ENCODE measurements at places on chromosomes 2 and 18. TPM values are rescaled to one million over a fixed set of nuclear protein-coding genes. Genes with fewer than 3 reads are reported as not detected.

GRCh38 chr2:16321256-16321655 lies 344.4 kb downstream of the CYRIA start:
- DNase-seq = no peak

- DNase-seq = no peak
Measured at GRCh38 chr2:56464613-56465012, 280.8 kb downstream of the CCDC85A start.

DNA sequence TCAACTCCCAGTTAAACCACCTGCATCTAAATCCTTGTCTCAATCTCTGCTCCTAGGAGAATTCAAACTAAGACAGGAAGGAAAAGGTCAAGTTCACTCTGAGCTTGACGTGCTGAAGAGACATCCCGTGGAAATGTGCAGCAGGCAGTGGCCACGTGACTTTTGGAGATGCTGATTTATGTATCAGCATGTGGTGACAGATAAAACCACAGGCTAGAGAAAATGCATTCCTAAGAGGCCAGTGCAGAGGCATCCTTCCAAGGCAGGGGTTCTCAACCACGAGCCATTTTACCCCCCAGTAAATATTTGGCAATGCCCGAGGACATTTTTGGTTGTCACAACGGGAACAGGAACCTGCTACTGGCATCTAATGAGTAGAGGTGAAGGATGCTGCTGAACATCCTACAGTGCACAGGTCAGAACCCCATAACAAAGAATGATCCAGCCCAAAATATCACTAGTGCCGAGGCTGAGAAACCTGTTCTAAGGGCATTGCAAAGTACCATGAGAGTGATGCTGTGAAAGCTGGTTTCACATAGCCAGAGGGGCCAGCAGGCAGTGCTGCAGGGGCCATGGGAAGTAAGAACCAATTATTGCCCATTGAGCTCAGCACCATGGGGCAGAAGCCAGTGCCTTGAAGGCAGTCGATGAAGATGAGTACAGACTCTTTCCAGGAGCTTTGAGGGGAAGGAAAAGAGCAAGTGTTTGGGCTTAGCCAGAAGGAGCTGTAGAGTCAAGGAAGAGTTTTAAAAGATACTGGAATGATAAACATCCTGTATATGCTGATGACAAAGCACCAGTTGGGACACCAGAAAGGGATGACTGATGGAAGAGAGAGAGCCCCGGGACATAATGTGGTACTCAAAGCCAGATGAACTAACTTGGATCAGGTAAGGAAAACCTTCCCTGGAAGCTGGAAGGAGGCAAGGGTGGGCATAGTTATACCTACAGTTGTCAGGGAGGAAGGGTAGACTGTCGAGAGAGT lies 174.6 kb downstream of the HAUS1 start:
- no peak for DNase-seq

DNA sequence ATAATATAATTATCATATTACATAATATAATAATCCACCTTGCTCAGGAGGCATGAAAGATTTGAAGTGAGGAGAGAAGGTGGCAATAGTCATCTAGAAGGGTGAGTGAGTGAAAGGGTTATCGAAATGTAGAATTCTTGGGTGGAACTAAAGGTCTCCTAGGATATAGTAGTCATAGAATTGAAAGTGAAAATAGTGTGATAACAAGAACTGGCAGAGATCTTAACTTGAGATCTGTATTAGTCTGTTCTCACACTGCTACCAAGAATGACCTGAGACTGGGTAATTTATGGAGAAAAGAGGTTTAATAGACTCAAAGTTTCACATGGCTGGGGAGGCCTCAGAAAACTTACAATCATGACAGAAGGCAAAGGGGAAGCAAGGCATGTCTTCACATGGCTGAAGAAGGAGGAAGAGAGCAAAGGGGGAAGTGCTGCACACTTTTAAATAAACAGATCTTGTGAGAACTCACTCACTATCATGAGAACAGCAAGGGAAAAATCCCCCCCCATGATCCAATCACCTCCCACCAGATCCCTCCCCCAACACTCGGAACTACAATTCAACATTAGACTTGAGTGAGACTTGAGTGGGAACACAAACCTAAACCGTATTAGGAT lies 351.5 kb downstream of the NR4A2 start:
- no peak for DNase-seq

DNA sequence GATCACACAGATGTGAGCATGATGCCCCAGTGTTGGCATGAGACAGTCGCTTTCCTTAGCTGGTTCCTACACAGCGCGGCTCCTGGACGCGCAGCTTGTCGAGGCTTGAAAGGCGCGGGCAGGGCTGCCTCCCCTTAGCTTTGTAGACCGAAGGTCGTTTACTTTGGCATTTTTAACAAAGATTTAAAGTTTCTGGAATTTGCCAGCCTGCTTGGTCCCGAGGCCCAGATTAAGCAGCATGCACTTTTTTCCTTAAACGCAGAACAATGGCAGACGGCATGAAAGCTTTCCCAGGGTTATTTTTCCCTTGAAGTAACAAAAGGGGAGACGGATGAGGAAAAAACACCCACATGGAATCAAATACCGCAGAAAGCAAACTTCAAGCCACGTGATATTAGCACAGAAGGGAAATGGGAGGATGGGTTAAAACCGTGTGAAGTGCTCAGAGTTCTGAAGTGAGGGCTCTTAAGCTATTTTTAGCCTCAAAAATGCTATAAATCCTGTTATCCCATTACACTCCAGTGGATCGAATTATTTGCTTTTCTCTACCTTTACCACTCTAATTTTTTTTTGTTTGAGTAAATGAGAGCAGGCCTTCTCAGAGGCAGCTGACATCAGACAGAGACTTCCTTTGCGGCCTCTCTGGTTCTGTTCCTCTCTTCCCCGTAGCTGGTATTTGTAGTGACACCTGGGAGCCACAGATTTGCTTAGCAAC lies 55.7 kb downstream of the NPAS2 start:
- peak; percentile 48 for DNase-seq

Gene FAM237A
- not detected for polyA plus RNA-seq

- DNase-seq = no peak
Measured at GRCh38 chr18:32770666-32771168, 2.1 kb downstream of the KLHL14 start.

- no peak for DNase-seq
Measured at GRCh38 chr2:47360927-47361326, 42.0 kb upstream of the MSH2 start.

DNA sequence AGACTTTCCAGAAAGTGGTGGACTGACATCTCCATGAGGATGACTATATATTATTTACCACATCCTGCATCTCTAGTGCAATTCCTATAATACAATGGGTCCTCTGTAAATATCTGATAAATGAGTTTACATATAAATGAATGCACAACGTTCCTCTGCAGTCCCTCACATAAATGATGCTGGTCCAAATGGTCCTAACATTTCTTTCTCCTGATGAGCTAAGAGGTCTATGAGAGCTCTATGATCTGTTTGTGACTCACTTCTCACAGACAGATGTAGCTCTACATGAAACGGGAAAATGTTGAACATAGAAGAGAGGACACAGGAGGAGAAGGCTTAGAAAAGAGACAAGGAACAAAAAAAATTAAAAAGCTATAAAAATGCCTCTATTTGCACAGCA lies 201.2 kb upstream of the PIK3C3 start:
- DNase-seq = no peak

Gene RRM2
- polyA plus RNA-seq = 5.2 TPM

Gene CTAGE1
- polyA plus RNA-seq = not detected

Gene LYPD6B
- polyA plus RNA-seq = 3.5 TPM

Gene FOXD4L1
- 0.28 TPM for polyA plus RNA-seq

Gene UGT1A4
- polyA plus RNA-seq = 0.02 TPM

GRCh38 chr18:905307-905947 lies 756 bp downstream of the ADCYAP1 start:
- no peak for DNase-seq

DNA sequence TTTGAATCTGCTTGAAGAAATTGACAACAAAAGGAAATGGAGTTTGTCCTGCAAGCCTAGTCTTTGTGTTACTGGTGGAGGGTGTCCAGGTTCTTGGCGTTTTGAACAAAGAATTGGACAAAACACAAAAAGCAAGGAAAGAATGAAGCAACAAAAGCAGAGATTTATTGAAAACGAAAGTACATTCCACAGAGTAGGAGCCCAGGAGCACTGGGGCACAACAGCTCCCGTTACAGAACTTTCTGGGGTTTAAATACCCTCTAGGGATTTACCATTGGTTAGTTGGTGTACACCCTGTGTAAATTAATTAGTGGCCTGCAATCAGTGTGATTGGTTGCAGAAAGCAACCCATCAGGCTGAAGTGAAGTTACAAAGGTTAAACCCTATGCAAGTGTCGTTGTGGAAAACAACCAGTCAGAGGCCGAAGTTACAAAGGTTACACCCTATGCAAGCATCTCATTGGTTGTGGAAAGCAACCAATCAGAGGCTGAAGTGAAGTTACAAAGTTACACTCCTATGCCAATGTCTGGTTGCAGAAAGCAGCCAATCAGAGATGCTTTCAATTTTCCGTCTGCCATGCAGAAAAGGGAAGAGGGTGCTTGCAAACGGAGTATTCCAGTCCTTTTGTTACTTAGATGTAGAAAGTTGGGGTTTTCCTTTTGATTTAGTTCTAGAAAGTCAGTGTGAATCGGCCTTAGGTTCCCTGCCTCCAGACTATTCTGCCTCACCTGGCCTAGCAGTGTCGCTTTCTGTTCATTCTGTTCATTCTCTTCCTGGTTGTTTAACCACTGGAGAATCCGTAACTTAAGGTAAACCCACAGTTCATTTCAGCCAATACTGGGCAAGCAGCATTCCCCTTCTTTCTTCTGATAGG lies 47.6 kb upstream of the PTH2R start:
- no peak for DNase-seq

Gene PAX3
- not detected for polyA plus RNA-seq

Gene FAM110C
- polyA plus RNA-seq = 2.8 TPM

- peak; percentile 57 for DNase-seq
Measured at GRCh38 chr2:10326707-10327594, 24.2 kb downstream of the HPCAL1 start.

DNA sequence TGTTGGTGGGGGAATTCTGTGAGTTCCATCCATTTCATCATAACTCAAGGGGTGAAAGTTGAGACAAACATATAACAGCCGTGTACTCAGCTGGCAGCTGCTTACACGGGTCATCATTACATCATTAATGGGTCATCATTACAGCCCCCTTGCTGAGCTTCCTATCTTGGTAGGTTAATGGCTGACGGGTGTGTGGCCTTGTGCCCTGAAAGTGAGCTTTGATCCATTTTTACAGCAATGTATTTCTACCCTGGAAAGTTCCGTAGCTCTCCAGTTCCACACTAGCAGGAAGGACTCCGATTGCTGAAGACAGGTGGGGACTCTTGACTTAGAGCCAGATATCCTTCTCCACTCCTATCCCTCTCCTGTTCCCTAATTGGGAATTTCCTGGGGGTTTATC lies 105.2 kb upstream of the DLX2 start:
- no peak for DNase-seq

DNA sequence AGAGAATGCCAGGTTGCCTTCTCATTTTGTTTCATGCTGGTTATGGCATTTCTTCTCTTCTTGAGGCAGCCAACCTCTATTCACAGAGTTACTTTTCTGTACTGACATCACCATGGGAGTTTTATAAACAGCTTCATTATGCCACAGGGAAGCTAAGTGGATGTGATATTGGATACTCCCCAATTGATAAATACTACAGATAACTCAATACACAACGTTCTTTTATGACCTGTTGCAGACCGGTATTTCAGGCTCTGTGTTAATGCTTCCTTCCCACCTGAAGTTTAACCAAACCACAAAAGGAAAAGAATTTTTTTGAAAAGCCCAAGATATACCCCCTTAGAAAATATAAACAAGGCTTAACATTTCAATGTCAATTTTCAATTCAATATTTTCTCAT lies 258.3 kb upstream of the SOX11 start:
- peak; percentile 12 for DNase-seq

- DNase-seq = no peak
Measured at GRCh38 chr2:209534228-209534627, 110.4 kb downstream of the MAP2 start.

DNA sequence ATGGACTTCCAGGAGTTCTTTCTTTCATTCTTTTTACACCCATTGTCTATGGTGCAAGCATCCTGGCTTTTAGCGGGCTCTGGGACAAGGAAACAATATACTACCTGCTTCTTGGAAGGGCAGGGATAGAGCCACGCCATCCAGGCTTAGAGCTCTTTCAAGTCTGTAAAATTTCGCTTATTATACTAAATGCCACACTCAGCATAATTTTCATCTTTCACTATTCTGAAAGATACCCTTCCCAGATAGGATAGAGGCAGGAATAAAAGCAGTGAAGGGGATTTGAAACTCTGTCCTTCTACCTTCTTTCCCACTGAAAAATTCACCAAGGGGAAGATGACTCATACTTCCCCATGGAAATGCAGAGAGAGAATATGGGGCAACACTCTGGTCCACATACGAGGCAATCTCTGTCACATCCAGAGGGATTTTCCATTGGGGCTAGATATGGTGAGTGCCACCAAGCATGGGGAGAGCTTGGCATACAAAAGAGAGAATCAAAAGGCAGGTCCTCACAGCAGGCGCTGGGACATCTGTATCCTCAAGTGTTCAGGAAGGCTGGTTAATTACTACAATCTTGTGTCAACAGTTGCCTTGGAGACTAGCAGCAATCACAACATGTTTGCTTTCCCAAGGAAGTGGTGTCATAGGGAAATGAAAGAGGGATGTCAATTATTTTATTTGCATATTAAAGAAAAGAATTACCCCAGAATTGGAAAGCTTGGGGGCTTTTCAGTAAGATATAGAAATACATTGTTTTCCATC lies 127.6 kb downstream of the TDRD15 start:
- no peak for DNase-seq

GRCh38 chr2:170113168-170113894 lies 64.6 kb upstream of the MYO3B start:
- DNase-seq = peak; percentile 18

Gene POTEJ
- polyA plus RNA-seq = not detected

GRCh38 chr2:53104263-53104662 lies 663.3 kb upstream of the CHAC2 start:
- DNase-seq = no peak

DNA sequence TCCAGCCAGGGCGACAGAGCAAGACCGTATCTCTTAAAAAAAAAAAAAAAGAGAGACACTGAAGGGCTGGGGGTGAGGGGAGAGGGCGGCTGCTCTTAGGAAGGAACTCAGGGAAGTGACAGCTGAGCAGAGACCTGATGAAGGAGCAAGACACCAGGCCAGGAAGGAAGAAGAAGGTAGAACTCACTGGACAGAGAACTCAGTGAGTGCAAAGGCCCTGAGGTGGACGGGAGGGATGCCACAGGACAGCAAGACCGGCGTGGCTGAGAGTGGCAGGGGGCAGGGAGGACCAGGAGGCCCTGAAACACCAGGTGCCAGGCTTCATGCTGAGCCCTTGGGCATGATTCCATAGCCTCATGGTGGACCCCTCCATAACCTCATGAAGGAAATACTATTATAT lies 18.2 kb downstream of the BIN1 start:
- no peak for DNase-seq

Gene LIMS4
- polyA plus RNA-seq = 0.54 TPM

GRCh38 chr2:181672255-181673008 lies 7.9 kb downstream of the NEUROD1 start:
- DNase-seq = no peak

DNA sequence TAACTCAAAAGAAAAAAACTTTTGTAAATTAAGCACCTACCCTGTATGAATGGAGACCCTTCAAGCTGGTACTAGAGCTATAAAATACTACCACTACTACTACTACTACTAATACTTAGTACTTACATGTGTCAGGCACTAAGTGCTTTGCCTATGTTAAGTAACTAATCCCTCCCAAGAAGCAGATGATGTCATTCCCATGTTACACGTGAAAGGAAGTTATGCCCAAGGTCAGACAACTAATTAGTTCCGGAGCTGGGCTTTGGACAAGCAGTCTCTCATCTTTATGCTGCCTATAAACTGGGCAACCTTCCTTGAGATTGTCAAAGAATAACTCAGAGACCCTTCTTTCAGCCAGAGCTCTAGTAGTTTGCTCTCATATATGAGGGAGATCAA lies 13.9 kb upstream of the ATP6V1B1 start:
- peak; percentile 1 for DNase-seq

GRCh38 chr2:126896471-126896870 lies 2.2 kb upstream of the TEX51 start:
- no peak for DNase-seq

Data from lung (tissue), 17 donors.